ENCODE measurements at places on chromosomes 16 and 17.

GRCh38 chr17:19344311-19345066, 18.0 kb downstream of the B9D1 start:
- no peak for DNase-seq

- no peak for DNase-seq
These were observed 179.3 kb downstream of the UTP18 start for GRCh38 chr17:51439395-51440229.

GRCh38 chr17:78383725-78384471, 5.4 kb downstream of the PGS1 start:
- DNase-seq: peak; percentile 80

DNA sequence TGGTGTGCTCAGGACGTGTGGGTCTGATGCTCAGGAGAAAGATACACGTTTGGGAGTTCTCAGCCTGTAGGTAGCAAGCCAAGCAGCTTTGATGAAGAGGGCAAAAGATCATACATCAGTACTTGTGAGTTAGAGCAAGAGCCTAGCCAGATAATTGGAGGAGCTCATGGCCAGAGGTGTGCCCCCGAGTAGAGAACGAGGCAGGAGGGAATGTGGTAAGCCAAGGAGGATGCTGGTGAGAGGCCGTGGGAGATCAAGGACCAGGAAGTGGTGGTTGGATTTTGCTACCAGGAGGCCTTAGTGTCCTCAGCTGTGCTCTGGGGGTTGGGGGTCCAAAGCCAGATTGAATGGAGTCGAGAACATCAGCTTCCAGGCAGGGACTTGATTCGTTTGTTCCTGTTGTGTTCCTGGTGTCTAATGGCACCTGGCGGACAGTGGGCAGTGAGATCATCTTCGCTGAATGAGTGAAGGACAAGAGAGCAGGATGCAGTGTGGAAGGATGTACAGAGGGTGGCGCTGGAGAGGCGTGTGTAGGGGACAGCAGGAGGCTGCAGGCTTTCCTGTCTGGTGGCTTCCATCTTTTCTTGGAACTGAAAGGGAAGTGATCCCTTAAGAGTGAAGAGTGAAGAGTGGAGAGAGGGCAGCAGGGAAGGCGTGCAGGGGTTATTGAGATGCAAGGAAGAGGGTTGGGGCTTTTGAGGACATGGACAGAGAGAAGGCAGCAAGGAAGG, 11.6 kb downstream of the FBXL19 start:
- no peak for DNase-seq

- DNase-seq: no peak
These were observed 46.5 kb downstream of the KSR1 start for GRCh38 chr17:27502526-27503324.

GRCh38 chr16:72480911-72481310, 309.0 kb upstream of the PMFBP1 start:
- no peak for DNase-seq

GRCh38 chr17:34091975-34092374, 163.1 kb upstream of the CCL2 start:
- DNase-seq: no peak

GRCh38 chr16:20153444-20153843, 79.8 kb upstream of the GPR139 start:
- no peak for DNase-seq

GRCh38 chr17:55155856-55156560, 108.8 kb upstream of the HLF start:
- no peak for DNase-seq

GRCh38 chr16:65059406-65059980, 62.4 kb downstream of the CDH11 start:
- DNase-seq: no peak

- DNase-seq: no peak
These were observed 152.9 kb upstream of the PLCG2 start for GRCh38 chr16:81626181-81626674.

- DNase-seq: no peak
These were observed 80.0 kb downstream of the CCDC182 start for GRCh38 chr17:57665128-57665527.

- no peak for DNase-seq
These were observed 8.6 kb downstream of the IGSF6 start for GRCh38 chr16:21643785-21644184.

GRCh38 chr17:80878876-80879722, 112.5 kb upstream of the CHMP6 start:
- no peak for DNase-seq

DNA sequence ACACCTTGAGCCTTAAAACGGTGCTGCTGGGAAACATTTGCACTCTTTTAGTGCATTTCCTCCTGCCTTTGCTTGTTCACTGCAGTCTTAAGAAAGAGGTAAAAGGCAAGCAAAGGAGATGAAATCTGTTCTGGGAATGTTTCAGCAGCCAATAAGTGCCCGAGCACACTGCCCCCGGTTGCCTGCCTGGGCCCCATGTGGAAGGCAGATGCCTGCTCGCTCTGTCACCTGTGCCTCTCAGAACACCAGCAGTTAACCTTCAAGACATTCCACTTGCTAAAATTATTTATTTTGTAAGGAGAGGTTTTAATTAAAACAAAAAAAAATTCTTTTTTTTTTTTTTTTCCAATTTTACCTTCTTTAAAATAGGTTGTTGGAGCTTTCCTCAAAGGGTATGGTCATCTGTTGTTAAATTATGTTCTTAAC, 4.4 kb downstream of the SOX9 start:
- no peak for DNase-seq

DNA sequence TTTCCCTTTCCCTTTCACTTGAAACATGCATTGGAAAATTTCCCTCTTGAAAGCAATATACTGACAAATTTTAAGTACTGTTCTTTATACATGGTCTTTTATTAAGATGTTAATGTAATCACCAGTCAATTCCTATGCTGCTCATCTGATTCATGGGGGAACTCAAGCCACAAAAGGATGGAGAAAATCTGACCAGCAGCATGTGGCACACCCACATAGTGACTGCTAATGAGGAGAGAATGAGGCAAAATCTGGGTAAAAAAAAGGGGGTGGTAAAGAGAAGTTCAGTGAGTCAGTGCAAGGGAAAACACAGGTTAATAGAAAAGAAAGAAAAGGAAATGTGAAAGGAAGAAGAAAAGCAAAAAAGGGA, 11.3 kb downstream of the RFFL start:
- no peak for DNase-seq

DNA sequence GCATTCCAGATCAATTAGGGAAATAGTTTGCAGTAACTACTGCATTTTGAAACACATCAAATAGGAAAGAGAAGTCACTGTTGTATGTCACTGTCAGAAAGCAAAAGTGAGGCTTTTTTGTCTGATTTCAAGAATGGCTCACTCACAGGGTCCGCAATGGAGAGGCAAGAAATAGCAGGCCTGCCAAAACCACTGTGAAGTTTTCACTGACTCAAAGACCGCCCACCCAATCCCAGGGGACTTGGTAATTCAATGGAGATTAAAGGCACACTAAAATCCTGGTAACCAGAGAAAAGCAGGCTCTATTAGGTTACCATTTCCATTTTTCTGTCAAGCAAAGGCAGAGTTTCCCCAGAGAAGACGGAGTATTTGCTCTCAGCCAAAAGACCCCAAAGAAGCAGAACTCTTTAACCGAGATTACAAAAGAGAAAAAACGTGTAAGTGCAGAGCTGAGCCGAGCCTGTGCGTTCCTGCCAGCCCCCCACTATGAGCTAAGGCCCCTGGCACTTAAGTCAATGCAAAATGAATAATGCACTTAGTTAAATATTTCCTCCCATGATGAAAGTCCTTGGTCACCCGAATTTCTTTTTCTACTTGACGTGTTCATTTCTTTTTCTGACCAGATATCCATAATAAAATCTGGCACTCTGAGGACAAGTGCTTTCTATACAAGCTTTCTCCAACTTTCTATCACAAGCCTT, 57.0 kb downstream of the FOXL1 start:
- no peak for DNase-seq

GRCh38 chr17:81656835-81657234, 493 bp upstream of the PDE6G start:
- no peak for DNase-seq

DNA sequence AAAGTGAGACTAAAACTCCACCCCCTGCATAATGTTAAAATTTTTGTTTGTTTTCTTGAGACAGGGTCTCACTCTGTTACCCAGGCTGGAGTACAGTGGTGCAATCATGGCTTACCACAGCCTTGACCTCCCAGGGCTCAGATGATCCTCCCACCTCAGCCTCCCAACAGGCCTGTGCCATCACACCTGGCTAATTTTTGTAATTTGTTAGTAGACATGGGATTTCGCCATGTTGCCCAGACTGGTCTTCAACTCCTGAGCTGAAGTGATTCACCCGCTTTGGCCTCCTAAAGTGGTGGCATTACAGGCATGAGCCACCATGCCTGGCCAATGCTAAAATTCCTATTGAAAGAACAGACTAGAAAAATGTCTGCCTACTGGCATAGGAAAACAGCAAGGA, 103.8 kb downstream of the TRIM37 start:
- no peak for DNase-seq

GRCh38 chr17:62675701-62676100, 48.2 kb downstream of the MRC2 start:
- DNase-seq: no peak

- no peak for DNase-seq
These were observed 35.1 kb downstream of the VPS53 start for GRCh38 chr17:679491-679890.

DNA sequence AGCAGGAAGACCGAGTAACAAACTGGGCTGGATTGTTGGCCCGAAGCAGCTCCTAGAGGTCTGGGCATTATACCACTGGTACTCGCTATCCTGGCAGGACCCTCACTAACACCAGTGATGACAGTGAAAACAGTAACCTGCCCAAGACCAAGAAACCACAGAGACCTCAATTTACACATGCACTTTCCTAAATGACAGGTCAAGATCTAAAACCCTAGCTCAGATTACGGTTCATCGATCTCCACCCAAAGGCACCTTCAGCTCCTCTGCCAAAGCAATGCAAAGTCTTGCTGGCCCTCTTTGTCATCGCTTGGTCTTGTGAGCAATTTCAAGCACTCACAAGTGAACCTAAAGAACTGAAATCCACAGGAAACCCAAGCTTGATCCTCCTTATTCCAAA, 1.5 kb downstream of the PIP4K2B start:
- DNase-seq: no peak

GRCh38 chr16:54173490-54173889, 113.1 kb downstream of the IRX3 start:
- no peak for DNase-seq

DNA sequence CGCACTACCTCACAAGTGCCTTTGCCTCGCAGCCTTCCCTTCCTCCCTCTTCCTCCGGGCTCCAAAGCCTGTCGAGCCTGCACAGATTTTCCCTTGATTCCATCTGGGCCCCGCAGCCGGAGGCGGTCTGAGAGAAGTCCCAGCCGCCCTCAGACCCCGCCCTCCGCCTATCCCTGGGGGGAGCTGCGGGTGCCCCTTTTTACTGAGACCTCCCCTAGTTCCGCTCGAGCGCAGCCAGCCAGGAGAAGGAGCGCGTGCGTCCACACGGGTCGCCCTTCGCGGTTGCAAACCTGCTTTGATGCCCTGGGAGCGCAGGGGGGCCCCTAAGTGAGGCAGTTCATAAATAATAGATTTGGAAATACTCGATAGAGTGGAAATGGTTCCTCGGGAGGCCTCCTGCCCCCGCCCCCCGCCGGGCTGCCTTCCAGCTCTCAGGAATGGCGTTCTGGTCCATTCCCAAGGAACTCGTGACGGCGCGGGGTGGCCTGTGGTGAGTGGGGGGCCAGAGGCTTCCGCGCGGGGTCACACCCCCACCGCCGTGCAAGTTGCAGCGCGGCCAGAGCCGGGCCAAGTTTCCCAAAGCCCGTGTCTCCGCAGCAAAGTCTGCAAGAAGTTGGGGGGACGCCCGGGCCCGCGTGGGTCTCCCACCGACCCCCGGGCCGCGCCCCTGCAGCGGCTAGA, 610 bp downstream of the C16orf74 start:
- DNase-seq: no peak

DNA sequence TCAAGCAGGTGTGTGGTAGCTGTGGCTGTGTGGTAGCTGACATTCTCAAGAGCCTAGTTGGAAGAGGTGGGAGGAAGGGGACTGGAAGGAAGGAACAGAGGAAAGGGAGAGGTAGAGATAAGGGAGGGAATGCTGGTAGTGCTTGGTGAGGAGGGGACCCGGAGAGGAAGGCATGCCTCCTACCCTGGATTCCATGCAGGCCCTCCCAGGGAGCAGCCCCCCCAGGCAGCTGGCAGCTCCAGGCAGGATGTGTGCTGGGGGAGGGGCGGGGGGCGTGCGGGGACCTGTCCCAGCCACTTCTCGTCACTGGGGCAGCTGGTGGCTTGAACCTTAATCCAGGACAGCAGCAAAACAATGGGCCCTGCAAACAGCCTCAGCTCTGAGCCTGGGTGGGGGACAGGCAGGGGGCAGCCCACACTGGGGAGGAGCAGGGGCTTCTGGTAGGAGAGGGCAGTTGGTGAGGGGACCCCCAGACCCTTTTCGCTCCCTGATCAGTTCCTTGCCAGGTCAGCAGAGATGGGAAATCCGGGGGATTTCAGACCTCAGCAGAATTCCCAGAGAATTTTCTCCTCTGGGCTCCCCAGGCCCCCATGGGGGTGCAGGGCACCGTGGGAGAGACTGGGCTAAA, 27.1 kb downstream of the ARHGAP23 start:
- DNase-seq: peak; percentile 27

DNA sequence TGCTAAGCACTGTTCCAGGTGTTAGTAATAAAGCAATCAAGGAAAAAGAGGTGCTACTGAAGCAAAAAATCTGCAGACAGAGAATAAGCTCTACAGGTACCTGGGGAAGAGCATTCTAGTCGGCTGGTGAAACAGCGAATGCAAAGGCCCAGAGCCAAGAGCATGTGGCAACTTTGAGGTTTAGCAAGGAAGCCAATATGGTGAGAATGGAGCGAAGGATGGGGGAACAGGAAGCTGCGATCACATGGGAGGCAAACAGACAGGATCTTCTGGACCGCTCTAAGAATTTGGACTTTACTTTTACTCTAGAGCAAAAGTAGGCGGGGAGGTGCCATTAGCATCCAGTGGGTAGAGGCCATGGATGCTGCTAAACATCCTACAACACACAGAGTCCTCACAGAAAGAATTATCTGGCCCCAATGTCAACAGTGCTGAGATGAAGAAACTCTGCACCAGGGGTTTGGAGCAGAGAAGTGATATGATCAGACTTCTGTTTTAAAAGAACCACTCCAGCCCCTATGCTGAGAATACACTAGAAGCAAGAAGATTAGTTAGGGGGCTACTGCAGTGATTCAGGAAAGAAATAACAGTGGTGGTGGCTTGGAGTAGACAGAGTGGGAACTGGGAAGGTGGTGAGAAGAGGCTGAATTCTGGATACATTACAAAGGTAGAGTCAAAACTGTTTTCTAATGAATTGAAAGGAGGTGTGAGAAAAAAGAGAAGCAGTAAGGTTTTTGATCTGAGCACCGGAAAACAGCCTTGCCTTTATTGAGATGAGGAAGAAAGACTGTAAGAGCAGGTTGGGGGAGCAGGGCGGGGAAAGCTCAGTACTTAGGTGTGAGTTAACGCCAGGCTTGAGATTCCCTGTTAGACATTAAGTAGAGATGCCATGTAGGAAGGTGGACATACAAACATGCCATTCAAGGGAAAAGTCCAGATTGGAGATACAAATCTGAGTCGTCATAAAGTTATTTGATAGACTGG, 11.0 kb downstream of the EFTUD2 start:
- DNase-seq: no peak

GRCh38 chr17:61447358-61447757, 4.9 kb upstream of the TBX4 start:
- DNase-seq: no peak

GRCh38 chr16:87487361-87487924, 5.4 kb downstream of the ZCCHC14 start:
- DNase-seq: no peak
